ENCODE measurements at places on chromosomes 3 and 15.

- no peak for DNase-seq
Observed at GRCh38 chr3:67489816-67490215, 164.6 kb downstream of the SUCLG2 start.

GRCh38 chr3:7205962-7206361 is 345.0 kb downstream of the GRM7 start:
- DNase-seq = no peak

DNA sequence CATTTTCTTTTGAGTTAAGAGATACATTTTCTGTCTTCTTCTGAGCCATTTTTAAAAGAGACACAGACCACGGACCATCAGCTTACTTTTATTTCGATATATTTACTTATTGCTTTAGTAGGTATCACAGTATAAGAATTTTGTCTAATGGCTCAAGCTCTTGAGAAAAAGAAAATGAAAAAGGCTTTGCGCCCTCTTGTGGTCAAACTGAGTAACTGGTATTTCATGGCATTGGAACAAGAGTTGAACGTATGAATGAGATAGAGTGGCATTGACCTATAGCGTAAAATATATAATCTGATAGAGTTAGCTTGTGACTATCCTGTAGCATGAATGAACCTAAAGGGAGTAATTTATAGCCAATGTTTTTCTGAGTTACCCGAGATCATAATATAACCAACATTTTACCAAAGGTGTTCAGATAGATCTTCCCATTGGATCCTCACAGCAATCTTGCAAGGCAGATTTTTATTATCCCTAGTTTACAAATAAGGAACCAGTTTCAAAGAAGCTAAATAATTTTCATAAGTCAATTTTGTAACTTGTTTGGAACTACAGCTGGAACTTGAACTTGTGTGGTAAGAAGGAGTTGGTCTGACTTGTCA is 154.6 kb downstream of the POLR2M start:
- DNase-seq = no peak

DNA sequence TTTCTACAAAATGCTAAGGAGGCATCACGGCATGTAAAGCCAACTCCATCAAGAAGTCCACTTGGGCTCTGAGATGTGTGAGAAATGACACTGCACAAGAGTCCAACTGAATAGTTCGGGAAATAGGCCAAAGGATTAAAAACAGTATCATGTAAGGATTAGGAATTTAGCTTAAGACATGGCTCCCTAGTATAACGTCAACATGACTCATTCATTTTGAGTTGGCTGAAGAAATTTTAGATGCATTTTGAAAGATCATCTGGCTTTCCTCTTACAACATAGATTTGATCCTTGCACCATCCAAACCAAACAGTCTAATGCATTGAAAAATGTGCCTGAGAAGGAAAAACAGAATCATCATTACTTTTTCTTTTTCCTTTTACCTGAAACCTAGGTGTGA is 109.3 kb upstream of the MME start:
- DNase-seq = no peak

- DNase-seq = no peak
Observed at GRCh38 chr15:99224372-99225214, 24.8 kb downstream of the TTC23 start.

DNA sequence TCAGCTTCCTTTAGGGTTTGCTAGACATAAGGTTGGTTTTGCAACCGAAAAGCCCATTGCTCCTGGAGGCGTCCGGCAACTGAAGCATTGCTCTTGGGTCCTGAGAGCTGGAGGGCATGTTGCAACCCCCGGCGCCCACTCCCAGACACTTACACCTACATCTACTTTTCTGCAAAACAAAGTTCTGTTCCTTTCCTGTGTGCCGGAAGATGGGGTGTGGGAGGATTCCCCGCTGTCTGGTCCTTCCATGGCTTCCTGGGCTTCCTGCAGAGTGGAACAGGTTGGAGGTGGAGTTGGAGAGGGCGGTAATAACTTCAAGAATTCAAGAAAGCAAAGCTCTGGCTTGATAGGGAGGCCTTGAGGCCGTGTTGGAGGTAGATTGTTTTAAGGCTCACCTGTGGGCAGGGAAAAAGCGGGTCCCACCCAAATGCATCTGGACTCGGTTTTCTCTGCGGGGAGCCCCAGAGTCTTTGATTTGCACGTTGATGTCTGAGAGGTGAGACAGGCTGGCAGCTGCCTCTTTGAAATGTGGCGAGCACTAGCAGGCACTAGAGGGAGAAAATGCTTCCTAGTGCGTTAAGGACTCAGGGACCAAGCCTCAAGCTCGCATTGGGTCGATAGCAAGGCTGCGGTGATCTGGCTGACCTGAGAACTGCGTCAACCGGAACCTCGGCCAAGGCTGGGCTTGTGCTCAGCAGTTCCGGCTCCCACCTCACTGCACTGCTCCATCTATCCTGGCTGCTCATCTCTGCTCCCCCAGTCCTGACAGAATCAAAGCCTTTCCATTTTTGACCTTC is 39.5 kb downstream of the NR2F2 start:
- DNase-seq = no peak

DNA sequence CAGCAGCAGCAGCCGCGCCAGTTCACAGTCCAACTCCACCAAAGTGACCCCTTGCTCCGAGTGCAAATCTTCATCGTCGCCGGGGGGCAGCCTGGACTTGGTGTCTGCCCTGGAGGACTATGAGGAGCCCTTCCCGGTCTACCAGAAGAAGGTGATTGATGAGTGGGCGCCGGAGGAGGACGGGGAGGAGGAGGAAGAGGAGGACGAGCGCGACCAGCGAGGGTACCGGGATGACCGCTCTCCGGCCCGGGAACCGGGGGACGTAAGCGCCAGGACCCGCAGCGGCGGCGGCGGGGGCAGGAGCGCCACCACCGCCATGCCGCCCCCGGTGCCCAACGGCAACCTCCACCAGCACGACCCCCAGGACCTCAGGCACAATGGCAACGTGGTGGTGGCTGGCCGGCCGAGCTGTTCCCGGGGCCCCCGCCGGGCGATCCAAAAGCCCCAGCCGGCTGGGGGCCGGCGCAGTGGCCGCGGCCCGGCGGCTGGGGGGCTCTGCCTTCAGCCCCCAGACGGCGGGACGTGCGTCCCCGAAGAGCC is 224.1 kb upstream of the IL12A start:
- DNase-seq = no peak

DNA sequence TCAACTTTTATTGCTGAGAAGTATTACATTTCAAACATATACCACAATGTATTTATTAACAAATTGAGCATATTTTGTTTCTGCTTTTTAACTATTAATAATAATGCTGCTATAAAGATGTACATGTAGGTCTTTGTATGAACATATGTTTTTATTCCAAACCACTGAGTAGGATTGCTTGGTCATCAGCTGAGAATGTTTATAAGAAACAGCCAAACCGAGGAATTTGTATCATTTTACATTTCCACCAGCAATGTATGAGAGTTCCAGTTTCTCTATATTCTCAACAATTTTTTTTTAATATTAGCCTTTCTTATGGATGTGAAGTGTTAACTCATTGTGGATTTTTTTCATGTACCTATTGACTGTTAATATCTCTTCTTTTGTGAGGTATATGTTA is 119.5 kb upstream of the MDFIC2 start:
- DNase-seq = no peak

GRCh38 chr3:146843476-146843875 is 238.3 kb upstream of the PLSCR5 start:
- no peak for DNase-seq

DNA sequence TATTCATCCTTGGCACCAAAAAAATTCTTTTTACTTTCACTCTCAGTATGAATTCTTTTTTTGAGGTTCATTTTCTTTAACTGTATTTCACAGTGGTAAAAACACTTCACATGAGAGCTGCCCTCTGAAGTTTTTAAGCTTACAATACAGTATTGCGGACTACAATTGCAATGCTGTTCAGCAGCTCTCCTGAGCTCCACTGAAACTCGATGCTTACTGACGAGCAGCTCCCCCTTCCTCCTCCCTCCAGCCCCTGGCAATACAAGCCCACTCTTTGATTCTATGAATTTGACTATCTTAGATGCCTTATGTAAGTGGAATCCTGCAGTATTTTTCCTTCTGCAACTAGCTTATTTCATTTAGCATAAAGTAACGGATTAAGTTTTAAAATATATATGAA is 183.4 kb downstream of the ADAMTS17 start:
- no peak for DNase-seq

DNA sequence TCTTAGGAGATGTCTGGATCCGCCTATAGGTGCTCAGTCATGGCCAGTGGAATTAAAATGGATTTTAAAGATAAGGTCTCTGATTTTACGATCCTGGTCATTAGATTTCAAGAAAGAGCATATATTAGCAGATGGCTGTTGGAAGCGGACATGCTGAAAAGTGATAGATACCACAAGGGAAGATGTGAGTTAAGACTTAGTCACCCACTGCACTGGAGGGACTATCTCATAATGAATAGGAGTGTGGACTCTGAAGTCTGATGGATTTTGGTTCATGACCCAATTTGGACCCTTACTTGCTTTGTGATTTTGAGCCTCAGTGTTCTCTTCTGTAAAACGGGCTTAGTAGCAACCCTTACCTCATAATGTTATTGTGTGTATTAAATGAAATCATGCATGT is 214.7 kb downstream of the CHST2 start:
- DNase-seq = no peak

GRCh38 chr3:189460511-189460910 is 170.7 kb upstream of the TP63 start:
- DNase-seq = no peak

- DNase-seq = no peak
Observed at GRCh38 chr15:74377831-74378766, 10.7 kb upstream of the CYP11A1 start.

GRCh38 chr3:121809249-121809648 is 25.6 kb downstream of the IQCB1 start:
- no peak for DNase-seq

DNA sequence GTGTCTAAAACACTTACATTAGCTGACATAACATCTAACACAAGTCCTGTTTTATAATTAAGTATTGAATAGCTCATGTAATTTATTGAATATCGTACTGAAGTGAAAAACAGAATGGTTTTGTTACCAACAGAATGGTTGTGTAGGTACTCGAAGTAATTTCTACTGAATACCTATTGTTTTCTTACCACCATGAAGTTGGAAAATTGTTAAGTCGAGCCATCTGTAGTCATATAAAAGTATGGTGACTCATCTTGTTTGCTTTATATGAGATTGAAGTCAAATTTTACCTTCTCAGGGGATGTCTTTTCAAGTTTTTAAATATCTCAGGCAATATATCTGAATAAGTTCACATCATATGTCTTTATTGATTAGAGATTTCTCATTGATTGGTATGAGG is 37.6 kb downstream of the PIAS1 start:
- DNase-seq = no peak

DNA sequence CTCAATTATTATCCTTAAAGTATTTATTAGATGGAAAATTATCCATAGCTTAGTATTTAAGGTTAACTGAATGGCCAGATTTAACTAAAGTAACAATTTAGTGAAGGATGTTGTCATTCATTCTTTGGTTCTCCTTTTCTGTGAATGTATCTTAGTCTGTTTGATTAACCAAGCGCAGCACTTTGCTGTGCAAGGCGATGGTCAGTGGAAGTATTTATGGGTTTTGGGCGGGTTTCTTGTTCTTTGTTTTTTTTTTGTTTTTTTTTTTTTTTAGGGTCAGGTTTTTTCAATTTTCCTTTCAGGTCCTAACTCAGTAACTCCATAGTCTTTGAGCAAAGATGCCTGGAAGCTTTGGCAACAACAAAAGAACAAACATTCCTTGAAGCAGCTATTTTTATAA is 328.8 kb downstream of the PTPRG start:
- DNase-seq = no peak

- no peak for DNase-seq
Observed at GRCh38 chr3:39960515-39961191, 151.2 kb downstream of the MYRIP start.

- DNase-seq = no peak
Observed at GRCh38 chr3:194265505-194265892, 85.6 kb downstream of the CPN2 start.

DNA sequence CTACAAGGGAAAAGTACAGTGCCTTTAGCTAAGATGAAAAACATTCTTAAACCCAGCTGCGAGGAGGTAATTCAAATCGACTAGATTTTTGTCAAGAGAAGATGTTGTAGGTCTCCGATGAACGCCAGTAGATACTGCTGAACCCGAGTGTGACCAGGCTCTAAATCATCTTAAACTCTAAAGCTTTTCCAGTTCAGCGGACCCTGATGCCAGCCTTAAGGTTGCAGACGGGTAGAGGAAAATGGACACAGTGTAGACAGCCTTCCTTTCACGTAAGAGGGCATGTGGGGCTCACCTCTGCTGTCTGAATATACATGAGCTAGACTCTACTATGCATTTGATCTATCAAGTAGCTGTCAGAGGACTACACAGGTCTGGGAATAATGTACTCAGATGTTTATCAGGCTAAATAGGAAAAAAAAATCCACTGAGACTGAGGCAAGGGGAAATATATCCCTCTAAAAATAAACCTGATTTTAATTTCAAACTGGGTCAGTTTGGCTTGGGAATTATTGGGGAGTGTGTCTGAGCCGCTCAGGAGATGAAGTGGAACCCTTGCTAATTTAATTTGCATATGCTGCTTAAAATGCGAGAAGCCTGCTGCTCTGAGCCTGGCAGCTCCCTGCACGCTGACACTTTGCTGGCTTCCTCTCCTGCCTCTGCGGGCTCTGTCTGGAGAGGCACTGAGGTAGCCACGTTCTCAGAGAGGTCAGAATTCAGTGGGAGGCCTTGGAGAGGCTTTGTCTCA is 151.9 kb downstream of the CADPS start:
- DNase-seq = no peak

Data from activated effector memory CD4-positive, alpha-beta T cell treated with Interleukin-2 at 50 U/mL for 16 hours (primary cell).